ENCODE measurements at places on chromosomes 11 and 22.

DNA sequence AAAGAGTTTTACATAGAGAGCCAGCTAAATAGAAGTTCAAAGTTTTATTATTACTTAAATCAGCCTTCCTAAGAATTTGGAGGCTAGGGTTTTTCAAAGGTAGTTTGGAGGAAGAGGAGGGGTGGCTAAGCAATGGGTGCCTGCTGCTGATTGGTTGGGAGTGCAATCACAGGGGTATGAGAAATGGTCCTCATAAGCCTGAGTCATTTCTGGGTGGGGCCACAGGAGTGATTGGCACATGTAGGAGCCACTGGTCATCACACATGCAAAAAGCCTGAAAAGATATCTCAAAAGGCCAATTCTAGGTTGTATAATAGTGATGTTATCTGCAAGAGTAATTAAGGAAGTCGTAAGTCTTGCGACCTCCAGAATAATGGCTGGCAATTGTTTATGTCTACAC is 12.9 kb downstream of the OR51L1 start:
- no peak for DNase-seq

GRCh38 chr11:130160498-130161155 is 1.0 kb downstream of the ST14 start:
- no peak for DNase-seq

GRCh38 chr11:118715245-118715831 is 35.9 kb upstream of the TREH start:
- no peak for DNase-seq

DNA sequence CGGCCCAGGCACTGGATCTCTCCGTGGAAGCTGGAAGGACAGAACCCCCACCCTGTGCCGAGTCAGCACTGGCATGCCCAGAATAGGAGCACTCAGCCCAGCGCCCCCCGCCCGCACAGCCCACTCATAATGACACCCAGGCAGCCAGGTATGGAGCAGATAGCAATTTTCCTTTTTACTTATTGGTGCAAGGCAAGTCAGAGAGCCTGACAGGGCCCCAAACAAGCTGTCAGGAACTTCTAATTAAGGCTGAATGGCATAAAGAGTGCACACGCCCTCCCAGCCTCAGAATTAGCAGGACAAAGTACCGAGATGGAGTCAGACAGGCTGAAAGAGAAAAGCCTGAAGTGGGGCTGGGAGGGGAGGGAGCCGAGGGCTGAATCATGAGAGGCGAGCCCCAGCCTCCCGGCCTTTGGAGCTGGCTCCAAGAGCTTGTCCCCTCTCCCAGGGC is 76.9 kb downstream of the DSCAML1 start:
- no peak for DNase-seq

DNA sequence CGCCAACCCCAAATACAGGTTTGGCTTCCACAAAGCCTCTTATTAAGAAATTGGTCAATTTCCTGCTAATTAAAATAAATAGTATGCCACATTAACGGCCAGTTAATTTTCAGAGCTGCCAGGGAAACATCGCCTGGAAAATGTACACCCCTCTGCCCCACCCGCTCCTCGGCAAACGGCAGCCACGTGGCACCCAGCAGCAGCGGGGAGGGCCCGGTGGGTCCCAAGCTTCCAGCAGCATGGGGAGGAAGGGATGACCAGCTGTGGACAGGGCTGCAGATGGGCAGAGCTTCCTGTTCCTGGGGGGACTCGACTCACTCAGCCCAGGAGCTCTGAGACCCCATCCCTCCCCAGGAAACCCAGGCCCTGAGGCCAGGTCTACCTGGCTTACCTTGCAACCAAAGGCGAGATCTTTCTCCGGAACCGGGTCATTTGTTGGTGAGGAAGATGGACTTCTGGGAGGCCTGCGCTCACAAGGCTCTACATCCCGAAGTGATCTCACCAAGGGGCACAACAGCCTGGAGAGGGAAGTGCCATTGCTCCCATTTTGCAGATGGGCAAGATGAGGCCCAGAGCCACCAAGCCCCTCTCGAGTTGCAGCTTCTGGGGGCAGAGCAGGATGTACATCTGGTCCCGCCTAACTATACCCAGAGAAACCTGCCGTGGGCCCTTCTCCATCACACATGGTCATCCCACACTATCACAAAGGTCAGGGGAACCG is 68.3 kb downstream of the IGLL1 start:
- no peak for DNase-seq

DNA sequence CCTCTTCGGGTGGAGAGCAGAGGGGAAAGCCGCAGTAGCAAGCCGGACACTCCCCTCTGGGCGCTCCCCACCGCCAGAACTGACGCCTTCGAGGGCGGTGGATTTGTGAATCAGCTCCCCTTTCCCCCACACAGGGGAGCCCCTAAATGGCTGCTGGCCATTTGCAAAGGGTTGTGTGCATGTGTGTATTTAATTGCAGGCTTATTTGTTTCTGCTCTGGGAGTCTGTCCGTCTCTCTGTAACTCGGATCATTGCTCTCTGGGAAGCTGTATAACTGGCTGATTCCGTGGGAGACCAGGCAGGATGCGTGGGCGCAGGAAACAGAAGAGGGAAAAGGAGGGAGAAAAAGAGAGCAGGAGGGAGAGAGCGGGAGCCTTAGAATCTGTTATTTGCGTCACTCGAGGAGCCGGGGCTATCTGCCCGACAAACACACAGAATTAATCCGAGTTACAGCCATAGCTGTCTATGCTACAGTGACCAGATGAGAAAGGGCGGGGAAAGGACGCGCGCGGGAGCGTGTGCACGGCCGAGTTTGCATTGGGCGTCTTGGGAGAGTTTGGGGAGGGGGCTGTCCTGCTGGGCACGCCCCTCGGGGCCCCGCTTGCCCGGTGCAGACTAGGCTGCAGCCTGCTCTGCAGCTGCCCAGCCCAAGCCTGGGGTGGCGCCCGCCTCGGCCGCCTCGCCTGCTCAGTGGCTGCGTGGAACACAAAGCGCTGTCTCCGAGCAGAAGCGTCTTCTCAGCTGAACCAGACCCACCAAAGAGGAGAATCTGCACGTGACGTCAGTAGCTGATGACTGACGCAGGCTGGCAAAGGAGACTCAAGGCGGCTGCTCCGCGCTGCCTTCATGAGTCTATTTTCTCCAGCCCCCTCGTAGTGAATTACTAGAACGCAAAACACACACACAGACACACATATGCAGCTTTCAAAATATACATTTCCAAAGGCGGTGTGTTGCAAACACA is 105.3 kb upstream of the HSD17B12 start:
- peak; percentile 47 for DNase-seq

DNA sequence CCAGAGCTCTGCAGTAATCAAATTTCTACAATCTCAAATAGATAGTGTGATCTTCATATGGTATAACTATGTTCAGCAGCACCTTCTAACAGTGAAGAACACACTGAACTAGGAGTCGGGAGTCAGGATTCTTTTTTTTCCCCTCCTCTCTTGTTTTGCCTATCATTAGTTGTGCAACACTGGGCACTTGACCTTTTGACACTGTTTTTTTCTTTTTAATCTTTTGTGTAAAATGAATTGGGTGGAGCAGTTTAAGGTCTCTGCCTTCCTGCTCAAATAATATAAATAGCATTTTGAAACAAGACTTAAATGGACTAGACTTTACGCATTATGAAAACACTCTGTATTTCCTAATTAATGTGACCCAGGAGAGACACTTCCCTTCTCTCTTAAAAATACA is 39.7 kb downstream of the CTSC start:
- DNase-seq, result no peak

DNA sequence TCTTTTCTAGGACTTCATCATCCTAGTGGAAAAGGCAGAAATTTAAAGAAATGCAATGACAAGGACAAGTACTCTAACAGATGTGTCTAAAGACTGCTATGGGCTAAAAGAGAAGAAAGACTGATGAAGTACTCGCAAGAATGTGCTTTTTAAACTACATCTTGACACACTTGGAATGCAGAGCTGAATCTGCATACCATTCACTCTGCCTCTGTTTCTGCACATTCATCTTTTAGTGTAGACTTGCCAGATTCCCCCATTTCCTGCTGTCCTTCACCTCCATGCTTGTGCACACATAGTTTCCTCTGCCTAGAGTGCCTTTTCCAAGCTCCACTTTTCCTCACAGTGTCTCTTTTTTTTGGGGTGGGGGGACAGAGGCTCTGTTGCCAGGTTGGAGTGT is 239.0 kb upstream of the CCDC179 start:
- no peak for DNase-seq

DNA sequence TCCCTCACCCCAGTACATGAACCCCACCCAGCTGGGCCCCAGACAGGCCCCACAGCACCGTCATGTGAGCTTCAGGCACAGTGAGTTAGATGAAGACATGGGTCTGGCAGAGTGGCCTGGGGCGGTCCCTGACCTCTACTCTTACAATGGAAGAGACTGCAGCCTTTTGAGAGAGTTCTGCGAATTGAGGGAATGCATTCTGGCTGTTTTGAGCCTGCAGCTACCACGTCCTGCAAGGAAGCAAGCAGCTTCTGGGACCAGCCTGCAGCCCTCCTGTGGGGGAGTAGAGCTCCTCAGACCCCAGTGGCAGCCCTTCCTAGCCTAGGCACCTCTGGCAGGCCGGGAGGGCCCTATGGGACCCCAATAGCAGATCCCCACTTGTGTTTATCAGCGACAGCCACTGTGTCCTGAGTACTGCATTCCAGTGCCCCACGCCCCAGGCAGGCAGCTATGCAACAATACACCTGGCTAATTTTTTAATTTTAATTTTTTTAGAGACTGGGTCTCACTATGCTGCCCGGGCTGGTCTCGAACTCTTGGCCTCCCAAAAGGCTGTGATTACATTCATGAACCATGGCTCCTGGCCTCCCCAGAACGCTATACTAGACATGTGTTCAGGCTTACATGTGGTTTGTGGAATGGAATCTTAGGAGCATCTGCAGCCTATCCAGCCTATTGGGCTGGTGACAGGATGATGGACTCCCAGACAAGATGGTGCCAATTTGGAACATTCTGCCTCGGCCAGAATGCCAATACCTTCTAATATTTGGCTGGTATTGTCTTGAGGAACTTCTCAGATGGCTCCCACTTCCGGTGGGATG is 717 bp upstream of the SLC7A4 start:
- DNase-seq, result no peak

DNA sequence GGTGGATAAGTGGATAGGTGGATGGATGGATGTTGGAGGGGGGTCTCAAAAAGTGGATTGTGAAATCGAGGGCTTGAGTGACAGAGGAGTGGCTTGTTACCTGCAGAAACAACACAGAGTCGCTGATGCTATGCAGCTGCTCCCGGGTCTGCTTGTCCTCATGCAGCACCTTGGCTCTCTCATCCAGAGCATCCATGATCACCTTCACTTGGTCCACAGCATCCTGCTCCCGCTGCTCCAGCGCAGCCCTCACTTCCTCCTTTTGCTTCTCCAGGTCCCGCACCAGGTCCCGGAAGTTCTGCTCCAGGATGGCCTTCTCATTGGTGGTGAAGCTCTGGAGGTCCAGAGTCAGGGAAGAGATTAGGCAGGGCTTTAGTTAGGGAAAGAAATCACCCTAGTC is 10.7 kb downstream of the TRIM29 start:
- DNase-seq, result no peak

GRCh38 chr11:83235825-83236224 is 42.3 kb downstream of the ANKRD42 start:
- DNase-seq, result no peak
